ENCODE measurements at places on chromosomes 12 and 14. TPM values are rescaled to one million over a fixed set of nuclear protein-coding genes. Genes with fewer than 3 reads are reported as not detected.

Gene TBX5
- total RNA-seq = 0.23 TPM

Gene MYO1H
- not detected for total RNA-seq

Gene ADCY6
- total RNA-seq = 83.3 TPM

Gene TDG
- total RNA-seq = 19.6 TPM

Gene NPFF
- not detected for total RNA-seq

Gene EPYC
- total RNA-seq = not detected

Gene TMEM253
- 0.24 TPM for total RNA-seq

Gene IL31
- not detected for total RNA-seq

Gene HOXC13
- not detected for total RNA-seq

Gene SLC10A1
- not detected for total RNA-seq

Gene KLRC2
- total RNA-seq = 0.23 TPM

Gene NOVA1
- total RNA-seq = 9.8 TPM

Gene OR4K17
- not detected for total RNA-seq

Gene PPP1R1A
- total RNA-seq = 6.0 TPM

- no peaks in the 10 kb centered on the region for H3K36me3 ChIP-seq
- no peak for DNase-seq
- H3K27me3 ChIP-seq = no peaks in the 10 kb centered on the region
- no peak overlapping the region for H3K27ac ChIP-seq
Observed at GRCh38 chr14:51386983-51387735, 147.1 kb downstream of the TMX1 start.

DNA sequence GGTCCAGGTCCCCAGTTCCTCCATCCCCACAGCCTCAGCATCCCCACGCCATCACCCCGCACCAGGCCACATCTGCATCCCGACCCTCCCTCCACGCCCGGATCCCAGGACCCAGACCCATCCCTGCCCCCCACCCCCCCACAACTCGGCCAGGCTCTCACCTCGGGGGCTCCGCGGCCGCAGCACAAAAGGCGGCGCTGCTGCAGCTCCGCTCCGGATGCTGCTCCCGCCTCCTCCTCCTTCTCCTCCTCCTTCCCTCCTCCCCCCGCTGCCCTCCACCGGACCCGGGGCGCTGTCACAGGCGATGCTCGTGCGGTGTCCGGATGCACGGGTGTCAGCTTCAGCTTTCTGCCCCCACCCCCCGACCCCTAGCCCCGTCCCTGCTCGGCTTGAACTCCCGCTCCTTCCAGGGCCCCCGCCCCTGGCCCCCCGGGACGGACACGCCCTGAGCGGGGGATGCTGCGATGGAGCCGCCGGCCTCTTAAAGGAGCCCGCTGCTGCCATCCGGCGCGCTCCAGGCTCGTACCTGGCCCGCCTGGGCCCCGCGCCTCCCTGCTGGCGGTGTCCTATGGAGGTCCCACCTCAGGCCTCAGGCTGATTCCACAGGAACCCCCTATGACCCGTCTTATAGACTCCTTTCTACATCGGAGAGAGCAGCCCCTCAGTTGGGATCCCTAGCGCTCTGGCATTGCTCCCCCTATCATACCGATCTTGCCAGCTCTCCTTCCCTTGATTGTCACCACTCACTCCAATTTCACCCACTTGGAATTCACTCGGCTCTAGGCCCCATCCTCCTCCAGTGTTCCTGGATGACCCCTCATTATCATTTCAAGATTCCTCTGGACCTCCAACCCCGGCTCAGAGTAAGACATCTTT, at the start of gene MAP3K12:
TSS of gene MAP3K12 (minus strand) at position 193 of the 876 bp plus-strand sequence. CDS start 12,067 bp downstream, outside the sequence.
- peak within 1 kb of the TSS; percentile 99 for H3K27ac ChIP-seq
- H3K27me3 ChIP-seq = no peaks in the 10 kb centered on the region
- peak; percentile 81 for DNase-seq
- no peaks in the 10 kb centered on the region for H3K36me3 ChIP-seq

DNA sequence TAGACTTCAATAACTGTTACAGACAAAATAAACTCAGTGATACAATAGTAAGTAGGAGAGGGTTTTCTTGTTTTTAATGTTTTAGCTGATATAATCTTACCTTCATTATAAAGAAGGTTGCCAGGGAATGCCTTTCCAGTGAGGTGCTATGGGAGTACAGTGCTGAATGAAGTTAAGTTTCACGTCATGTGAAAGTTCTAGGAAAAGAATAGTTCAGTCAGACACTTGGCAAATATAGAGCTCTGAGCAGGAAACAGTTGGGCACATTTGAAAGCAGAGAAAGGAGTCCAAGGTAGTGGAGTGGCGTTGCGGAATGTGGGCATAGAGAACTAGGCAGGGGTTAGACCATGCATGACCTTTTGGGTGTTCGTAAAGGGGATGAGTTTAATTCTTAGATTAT, 88.6 kb upstream of the DCN start:
- H3K4me1 ChIP-seq = peaks cover 10% of the 10 kb centered on the region
- no peak overlapping the region for H3K27ac ChIP-seq
- no peak overlapping the region for H3K4me3 ChIP-seq
- no peaks in the 10 kb centered on the region for H3K36me3 ChIP-seq
- no peak for DNase-seq

DNA sequence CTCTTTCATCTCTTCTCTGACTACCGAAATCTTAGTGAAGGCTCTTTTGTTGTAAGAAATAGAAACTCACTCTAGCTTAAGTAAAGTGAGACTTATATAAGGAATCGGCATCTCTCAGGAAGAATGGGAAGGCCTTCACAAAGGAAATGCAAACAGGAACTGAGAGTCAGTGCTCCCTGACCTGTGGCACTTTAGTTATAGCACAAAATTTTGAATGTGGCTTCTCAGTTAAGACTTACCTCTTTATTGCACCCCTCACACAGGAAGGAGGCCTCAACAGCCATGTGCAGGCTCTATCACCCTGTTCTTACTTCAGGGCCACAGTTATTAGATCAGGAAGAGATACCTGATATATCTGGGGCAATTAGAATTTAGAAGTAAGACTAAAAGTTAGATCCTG, 224.7 kb upstream of the EGLN3 start:
- H3K27me3 ChIP-seq = no peaks in the 10 kb centered on the region
- H3K36me3 ChIP-seq = no peaks in the 10 kb centered on the region
- no peaks in the 10 kb centered on the region for H3K4me1 ChIP-seq
- no peak overlapping the region for H3K4me3 ChIP-seq

DNA sequence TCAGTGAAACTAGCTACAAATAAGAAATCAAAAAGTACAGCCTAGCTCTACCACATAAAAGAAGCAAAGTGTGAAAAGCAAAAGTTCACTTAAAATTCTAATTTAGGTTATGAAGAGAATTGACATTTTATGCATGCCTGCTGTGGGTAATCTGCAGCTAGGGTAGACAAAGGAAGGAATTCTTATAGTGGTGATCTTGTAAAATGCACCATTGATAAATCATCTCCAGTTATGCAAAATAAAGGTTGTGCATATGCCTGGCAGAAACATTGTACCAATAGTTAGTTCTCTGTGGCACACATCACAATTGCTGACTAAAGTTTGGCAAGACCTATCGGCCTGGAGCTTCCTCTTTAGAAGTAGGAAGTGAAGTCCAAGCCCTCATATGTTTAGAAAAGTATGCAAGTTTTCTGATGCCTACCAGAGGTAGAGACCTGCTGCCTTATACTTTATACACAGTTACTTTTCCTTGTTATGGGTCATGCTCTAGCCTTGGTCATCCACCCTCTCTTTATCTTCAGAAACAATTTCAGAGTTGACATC, 78.3 kb downstream of the TSHR start:
- H3K27ac ChIP-seq = no peak overlapping the region
- no peaks in the 10 kb centered on the region for H3K4me1 ChIP-seq
- no peaks in the 10 kb centered on the region for H3K27me3 ChIP-seq
- no peaks in the 10 kb centered on the region for H3K36me3 ChIP-seq

DNA sequence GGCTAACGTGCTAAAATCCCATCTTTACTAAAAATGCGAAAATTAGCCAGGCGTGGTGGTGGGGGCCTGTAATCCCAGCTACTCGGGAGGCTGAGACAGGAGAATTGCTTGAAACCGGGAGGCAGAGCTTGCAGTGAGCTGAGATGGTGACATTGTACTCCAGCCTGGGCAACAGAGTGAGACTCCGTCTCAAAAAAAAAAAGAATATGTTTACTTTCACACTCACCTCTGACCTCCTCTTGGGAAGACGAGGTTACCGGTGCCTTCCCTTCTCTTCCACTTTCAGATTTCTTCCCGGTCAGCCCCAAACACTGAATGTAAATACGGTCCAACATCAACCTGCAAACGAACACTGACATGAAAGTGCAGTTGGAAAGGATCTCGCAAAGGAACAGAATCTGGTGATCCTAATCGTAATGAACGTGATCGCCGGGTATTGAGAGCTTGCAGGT, 31.8 kb upstream of the PPP1R13B start:
- H3K4me3 ChIP-seq = no peak overlapping the region
- no peak for DNase-seq
- peaks cover 29% of the 10 kb centered on the region for H3K4me1 ChIP-seq
- no peak overlapping the region for H3K27ac ChIP-seq
- H3K36me3 ChIP-seq = no peaks in the 10 kb centered on the region

DNA sequence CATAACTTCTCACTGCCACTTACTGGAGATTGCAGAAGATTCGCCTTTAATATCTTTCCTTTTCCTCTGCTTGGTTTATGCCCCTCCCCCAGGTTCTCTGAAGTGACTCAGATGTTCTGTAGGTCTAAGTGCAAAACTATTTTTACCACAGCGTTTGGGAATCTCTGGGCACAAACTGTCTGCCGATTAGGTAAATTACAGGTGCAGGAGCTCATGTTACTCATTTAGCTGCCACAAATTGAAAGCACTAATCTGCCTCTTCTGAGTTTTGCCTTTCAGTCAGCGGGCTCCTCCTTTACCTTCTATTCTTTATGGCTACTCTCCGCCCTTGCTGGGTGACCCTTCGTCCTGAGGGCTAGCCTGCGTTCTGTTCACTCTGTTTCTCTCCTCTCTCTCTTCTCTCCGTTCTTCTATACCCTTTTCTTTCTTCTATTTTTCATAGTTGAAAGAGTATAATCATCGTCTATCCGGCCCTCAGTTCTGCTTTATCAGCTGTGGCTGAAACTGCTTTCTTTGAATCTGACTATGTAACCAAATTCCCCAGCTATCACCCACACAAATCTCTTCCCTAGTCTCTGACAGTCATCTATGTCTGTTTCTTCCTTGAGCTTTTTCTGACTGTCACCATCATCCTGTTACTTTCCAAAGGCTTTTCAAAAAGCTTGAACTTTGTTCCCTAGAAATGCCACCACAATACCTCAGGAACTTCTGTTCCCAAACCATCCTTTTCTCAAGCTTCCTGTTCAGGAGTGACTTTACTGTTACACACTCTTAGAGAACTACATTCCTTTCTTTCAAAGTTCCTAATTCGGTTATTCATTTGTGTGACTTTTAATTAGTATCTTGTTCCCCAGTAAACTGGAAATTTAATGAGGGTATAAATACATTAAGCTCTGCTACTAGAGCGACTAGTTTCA, 4.3 kb upstream of the MYF6 start:
- DNase-seq = no peak
- no peak overlapping the region for H3K27ac ChIP-seq
- H3K27me3 ChIP-seq = no peaks in the 10 kb centered on the region
- no peaks in the 10 kb centered on the region for H3K36me3 ChIP-seq
- H3K4me3 ChIP-seq = no peak overlapping the region

DNA sequence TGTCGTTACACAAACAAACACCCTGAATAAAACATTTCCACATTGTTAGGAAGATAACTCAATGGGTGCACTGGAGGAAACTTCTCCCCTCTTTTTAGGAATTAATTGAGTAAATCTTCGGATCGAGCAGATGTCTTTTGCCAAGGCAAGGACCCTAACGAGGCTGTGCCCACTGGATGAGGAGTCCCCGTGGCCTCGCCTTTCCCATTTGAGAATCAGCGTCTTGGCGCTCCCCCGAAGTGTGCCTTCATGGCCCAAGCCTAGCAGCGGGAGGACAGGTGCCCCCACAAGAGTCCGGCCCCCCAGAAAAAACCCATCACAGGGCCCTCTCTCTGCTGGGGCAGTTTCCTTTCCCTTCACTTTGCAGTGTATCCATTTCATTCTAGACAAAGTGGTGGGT, 246.6 kb downstream of the BCL11B start:
- H3K36me3 ChIP-seq = no peaks in the 10 kb centered on the region
- DNase-seq = no peak
- no peak overlapping the region for H3K4me3 ChIP-seq
- no peak overlapping the region for H3K27ac ChIP-seq

GRCh38 chr14:34214961-34215360, 247.1 kb downstream of the SPTSSA start:
- no peaks in the 10 kb centered on the region for H3K27me3 ChIP-seq
- H3K27ac ChIP-seq = no peak overlapping the region
- no peaks in the 10 kb centered on the region for H3K36me3 ChIP-seq
- DNase-seq = no peak

GRCh38 chr12:31481415-31481814, 109.5 kb downstream of the DENND5B start:
- no peaks in the 10 kb centered on the region for H3K36me3 ChIP-seq
- no peaks in the 10 kb centered on the region for H3K27me3 ChIP-seq
- H3K27ac ChIP-seq = no peak overlapping the region
- no peak for DNase-seq
- no peak overlapping the region for H3K4me3 ChIP-seq

DNA sequence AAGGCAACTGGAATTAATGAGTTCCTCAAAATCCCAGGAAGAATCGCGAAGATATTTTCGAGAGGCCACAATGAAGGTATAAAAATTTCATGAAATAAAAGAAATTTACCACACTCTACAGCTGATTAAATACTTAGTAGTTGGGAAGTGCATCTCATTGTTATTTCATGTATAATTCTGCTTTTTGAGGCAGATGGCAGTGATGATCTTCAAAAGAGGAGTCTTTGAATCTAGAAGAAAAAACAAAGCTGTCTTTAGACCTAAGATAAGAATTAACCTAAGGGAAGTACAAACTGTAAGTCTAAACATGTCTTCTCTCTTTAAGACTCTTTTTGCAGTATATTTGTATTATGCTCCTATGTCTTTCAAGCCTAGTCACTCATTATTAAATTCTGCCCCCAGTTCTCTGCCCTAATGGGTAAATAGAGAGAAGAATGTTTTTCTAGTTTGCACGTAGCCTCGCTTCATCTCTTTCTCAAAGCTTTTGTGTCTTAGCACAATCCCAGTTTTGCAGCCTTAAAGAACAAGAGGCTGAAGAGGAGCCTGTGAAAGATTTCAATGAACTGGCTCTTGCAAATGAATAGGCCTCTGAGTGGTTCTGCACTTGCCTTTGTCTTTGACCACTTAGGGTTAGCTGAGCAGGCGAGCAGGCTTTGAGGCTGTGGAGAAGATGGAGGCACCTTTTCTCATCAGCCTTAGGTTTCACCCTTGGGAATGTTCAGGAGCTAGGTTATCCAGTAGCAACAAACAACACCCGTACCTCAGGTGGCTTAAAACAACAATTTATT, 32.7 kb downstream of the CFAP54 start:
- no peaks in the 10 kb centered on the region for H3K4me1 ChIP-seq
- H3K4me3 ChIP-seq = no peak overlapping the region
- H3K27ac ChIP-seq = no peak overlapping the region
- DNase-seq = no peak
- no peaks in the 10 kb centered on the region for H3K36me3 ChIP-seq
- H3K27me3 ChIP-seq = no peaks in the 10 kb centered on the region

- peaks cover 9% of the 10 kb centered on the region for H3K4me1 ChIP-seq
- no peaks in the 10 kb centered on the region for H3K36me3 ChIP-seq
- H3K27ac ChIP-seq = peak overlapping the region; percentile 70
- H3K4me3 ChIP-seq = peak overlapping the region; percentile 51
- no peaks in the 10 kb centered on the region for H3K27me3 ChIP-seq
Observed at GRCh38 chr14:55581342-55581771, 1.4 kb downstream of the KTN1 start.

GRCh38 chr14:104702106-104702505, 12.7 kb downstream of the INF2 start:
- H3K4me1 ChIP-seq = peaks cover 5% of the 10 kb centered on the region
- H3K4me3 ChIP-seq = no peak overlapping the region
- no peaks in the 10 kb centered on the region for H3K36me3 ChIP-seq
- no peak overlapping the region for H3K27ac ChIP-seq

- H3K36me3 ChIP-seq = no peaks in the 10 kb centered on the region
- H3K4me1 ChIP-seq = no peaks in the 10 kb centered on the region
- no peak overlapping the region for H3K27ac ChIP-seq
- DNase-seq = no peak
- no peak overlapping the region for H3K4me3 ChIP-seq
- H3K27me3 ChIP-seq = no peaks in the 10 kb centered on the region
Observed at GRCh38 chr12:89828575-89828974, 119.9 kb upstream of the ATP2B1 start.

Data from ovary (tissue), 10 donors.